ENCODE measurements at places on chromosomes 4 and X. TPM values are rescaled to one million over a fixed set of nuclear protein-coding genes. Genes with fewer than 3 reads are reported as not detected.

EDA gene
- total RNA-seq: 4.7 TPM

SMIM10L2A gene
- total RNA-seq: 9.7 TPM

DUSP9 gene
- 1.6 TPM for total RNA-seq

SMIM10 gene
- total RNA-seq: 0.31 TPM

POU4F2 gene
- not detected for total RNA-seq

IGSF1 gene
- total RNA-seq: 0.63 TPM

OPRPN gene
- total RNA-seq: not detected

CXCL8 gene
- total RNA-seq: not detected

IDUA gene
- 31.6 TPM for total RNA-seq

MAGEA9B gene
- total RNA-seq: not detected

CSAG3 gene
- total RNA-seq: not detected

RS1 gene
- total RNA-seq: not detected

FGG gene
- 0.63 TPM for total RNA-seq

AKAP4 gene
- not detected for total RNA-seq

GPR173 gene
- 36.0 TPM for total RNA-seq

MTNR1A gene
- 0.63 TPM for total RNA-seq

All from parietal lobe (tissue), 2 donors.